Activated naive CD8-positive, alpha-beta T cell treated with anti-CD3 and anti-CD28 coated beads for 36 hours (primary cell): ENCODE measurements at places on chromosomes 3 and 15. TPM values are rescaled to one million over a fixed set of nuclear protein-coding genes. Genes with fewer than 3 reads are reported as not detected.
A peak's percentile ranks its signal among the peaks of the same experiment; 100 is the strongest.

VIPR1 gene
- 6.6 TPM for total RNA-seq

SLC9C1 gene
- not detected for total RNA-seq

RASGRP1 gene
- 42.7 TPM for total RNA-seq

AMOTL2 gene
- not detected for total RNA-seq

FETUB gene
- not detected for total RNA-seq

DNA sequence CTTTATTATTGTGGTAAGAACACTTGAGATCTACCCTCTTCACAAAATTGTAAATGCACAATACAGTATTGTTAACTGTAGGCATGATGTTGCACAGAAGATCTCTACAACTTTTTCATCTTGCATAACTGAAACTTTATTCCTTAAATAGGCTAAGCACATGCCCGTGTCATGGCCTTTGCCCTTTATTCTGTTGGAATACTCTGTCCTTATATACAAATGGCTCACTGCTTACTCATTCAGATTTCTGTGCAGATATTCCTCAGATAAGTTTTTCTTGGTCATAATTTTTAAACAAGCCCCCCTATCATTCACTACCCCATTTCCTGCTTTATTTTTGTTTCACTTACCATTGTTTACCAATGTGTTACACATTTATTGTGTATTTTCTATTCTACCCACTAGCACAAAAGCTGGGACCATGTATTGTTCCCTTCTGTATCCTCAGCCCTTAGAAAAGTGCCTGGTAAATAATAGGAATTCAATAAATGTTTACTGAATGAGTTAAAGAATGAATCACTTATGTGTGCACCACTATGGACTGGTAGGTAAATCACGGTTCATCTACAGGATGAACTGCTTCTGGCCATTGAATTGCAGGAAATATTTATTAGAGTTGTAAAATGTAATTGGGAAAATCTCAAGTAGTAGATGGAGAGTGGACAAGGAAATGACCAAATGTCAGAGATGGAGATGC lies 151.0 kb downstream of the CPNE4 start:
- DNase-seq, result no peak

GRCh38 chr3:82293435-82293834 lies 532.0 kb upstream of the GBE1 start:
- no peak for DNase-seq

- DNase-seq, result no peak
These were observed 168.1 kb upstream of the LRRN1 start for GRCh38 chr3:3631114-3631513.

- peak; percentile 64 for DNase-seq
These were observed 557 bp downstream of the DENND4A start for GRCh38 chr15:65791335-65792137.

- no peak for DNase-seq
These were observed 24.7 kb downstream of the RASGRF1 start for GRCh38 chr15:79065706-79066376.

DNA sequence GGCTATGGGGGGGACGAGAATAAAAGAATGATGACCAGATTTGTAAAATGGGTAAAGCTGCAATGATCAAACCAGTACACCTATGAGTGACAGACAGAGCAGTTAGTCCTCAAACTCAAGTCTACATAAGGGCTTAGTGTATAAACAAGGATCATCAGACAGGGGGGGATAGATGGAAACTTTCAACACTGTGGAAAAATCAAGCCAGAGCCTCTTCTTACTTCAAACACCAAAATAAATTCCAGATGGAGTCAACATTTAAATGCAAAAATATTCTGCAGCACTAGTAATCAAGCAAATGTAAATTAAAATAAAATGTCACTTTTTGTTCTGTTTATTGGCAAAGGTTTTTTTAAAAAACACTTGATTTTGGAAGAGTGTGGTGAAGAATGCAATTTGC lies 205.9 kb upstream of the RGMA start:
- DNase-seq, result no peak

DNA sequence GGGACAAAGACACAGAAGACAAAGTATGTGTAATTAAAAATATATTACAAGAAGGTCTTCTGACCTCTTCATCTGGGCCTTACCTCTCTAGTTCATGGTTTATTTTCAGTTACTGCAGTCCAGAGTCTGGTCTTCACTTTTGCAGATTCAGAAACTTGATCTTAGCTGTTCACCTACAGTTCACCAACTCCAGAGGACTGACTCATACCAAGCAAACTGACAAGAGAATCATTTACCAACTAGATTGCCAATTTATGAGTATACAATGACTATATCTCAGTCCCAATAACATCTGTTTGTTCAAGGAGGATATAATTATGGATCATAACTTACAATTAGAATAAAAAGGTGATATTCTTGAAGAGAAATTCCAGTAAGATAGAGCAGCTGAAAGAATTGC lies 9.0 kb downstream of the P2RY1 start:
- DNase-seq, result no peak

DNA sequence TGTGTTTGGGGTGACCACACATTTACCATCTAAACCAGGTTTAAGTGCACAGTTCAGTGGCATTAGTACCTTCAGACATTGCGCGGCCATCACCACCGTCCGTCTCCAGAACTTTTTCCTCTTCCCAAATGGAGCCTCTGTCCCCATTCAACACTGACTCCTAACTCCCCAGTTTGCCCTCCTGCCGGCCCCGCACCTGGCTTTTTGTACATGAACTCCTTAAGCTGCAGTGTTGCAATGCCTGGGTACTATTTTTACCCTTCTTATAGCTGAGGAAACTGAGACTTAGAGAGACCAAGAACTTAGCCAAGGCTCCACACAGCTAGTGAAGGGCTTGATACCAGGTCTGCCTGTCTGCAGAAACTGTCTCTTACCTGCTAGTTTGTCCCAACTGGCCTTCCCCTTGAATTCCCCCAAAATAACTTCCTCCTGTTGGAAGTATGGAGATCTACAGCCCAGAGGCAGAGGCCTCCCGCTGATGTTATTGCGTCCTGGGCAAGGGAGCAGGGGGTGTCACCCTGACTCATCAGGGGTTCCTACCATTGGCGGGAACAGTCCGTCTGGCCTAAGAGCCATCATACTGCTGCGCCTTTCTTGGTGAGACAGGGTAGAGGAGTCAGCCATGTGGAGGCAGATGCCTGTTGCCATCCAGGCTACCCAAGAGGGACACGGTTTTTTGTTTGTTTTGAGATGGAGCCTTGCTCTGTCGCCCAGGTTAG lies 65.6 kb downstream of the GRIP2 start:
- no peak for DNase-seq

DNA sequence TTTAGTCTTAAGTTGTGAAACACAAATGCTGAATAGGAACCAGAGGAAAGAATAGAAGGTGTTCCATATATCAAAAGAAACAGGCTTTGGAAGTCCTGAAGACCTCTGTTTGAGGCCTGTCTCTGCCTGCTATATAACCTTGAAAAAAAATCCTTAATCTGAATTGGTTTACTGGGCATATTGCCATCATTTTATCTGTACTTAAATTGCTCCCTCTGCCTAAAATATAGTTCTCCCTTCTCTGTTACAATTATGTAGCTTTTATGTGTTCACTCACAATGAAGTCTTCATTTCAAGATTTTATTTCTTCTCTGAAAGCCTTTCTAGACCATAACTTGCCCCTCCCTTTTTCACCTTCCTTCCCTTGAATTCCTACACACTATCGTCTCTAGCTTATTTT lies 21.2 kb downstream of the ARL13B start:
- no peak for DNase-seq

DNA sequence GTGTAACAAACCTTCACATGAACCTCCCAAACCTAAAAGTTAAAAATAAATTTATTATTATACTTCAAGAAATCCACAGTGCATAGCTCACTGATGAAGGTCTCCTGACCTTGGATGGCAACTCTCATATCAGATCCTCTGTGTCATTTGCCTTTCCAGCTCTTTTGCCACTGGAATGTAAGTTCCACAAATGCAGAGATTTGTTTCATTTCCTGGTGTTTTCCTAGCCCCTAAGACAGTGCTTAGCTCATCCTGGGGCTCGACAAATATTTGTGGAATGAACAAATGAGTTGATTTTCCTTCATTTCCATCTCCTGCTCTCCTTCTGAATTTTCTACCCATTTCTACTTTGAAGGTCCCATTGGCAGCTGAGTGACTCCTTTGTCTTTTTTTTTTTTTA lies 56.0 kb downstream of the FRMD4B start:
- DNase-seq, result no peak

GRCh38 chr3:195889870-195890295 lies 18.5 kb downstream of the TNK2 start:
- DNase-seq, result no peak

- no peak for DNase-seq
These were observed 112.4 kb upstream of the SPATA16 start for GRCh38 chr3:173253471-173253870.

DNA sequence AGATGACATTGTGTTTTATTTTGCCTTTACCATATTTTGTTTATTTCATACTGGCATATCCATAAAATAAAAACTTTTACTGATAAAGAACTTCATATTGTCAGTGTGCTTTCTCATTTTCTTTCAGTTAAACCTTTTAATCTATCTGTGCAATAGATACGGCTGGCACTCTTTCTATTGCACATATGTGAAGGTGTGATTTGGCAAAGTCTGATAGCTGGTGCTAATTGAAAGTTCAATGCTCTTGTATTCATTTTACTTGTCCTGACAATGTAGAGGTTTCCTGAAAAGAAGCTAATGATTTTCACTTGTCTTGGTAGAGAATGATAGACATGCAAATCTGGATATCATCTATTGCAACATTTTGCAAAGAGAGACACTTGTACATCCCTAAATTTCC lies 467.0 kb downstream of the NSUN3 start:
- no peak for DNase-seq

DNA sequence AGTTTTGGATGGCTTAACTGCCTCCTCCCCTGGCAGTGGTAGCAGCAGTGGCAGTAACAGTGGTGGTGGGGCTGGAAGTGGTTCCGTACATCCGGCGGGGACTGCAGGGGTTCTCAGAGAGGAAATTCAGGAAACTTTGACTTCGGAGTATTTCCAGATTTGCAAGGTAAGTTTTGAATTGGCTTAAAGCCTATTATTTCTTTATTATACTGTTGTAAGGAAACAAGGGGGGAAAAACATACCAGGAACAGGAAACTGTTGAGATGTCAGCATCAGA lies 1.5 kb downstream of the STXBP5L start:
- no peak for DNase-seq

GRCh38 chr3:144552346-144553057 lies 580.9 kb downstream of the DIPK2A start:
- DNase-seq, result no peak
